CD4-positive, alpha-beta T cell treated with Interleukin-2 at 100 ng/mL for 4 hours (primary cell): ENCODE measurements at places on chromosomes 16 and 17.
A peak's percentile ranks its signal among the peaks of the same experiment; 100 is the strongest.

- no peak for DNase-seq
These were observed 5.1 kb upstream of the KRT16 start for GRCh38 chr17:41617698-41618097.

DNA sequence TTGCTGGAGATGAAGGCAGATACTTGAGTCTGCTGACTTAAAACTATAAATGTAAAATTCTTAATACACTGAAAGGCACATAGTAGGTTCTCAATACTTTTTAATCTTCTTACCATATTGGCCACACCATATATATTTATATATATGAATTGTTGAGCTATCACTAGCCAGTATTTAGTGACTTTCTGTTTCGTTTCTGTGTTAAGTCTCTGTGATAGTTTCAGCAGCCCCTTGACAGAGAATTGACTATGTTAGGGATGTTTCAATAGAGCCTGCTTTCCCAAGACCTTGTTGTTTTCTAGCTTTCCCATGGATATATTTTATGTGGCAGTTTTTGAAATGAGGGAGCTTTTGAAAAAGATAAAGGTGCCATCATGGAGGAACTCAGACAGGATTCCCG is 206.5 kb upstream of the GOT2 start:
- no peak for DNase-seq

GRCh38 chr17:63751806-63752205 is 10.2 kb upstream of the STRADA start:
- peak; percentile 41 for DNase-seq

- no peak for DNase-seq
These were observed 1.8 kb downstream of the CCDC43 start for GRCh38 chr17:44687756-44688155.

DNA sequence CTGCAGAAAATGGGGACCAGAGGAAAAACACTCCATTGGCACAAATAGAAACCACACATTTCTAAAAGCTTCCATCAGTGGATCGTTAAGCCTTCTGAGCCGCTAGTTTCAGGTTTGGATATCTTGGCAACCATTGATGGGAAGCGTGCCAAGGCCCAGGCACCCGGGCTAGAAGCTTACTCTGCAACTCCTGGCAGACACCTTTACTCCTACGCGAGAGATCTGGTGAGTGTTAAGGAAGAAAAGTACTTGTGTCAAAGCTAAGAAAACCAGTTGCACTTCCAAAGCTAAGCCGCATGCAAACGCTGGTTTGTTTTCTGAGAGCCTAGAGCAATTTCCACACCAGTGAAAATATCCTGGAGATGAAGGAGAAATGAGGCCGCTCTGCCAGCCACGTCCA is 472.4 kb downstream of the PMP22 start:
- DNase-seq = no peak

DNA sequence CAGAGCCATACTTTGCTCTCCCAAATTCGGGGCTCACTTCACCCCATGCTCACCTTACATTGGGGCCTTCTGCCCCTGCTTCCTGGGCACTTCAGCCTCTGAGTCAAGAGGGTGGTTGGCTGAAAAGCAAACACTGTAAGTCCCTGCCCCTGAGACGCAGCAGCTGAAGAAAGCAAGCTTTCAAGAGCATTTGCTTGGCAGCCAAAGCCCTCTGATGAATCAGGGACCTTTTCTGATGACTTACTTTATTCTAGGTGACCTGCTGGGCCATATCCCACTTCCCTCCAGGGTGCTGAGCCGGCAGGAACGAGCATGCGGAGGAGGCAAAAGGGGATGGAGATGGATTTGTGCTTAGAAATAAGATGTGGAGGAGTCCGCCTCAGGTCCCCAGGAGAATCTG is 147.0 kb upstream of the TNRC6C start:
- no peak for DNase-seq

GRCh38 chr16:82874271-82874670 is 247.5 kb downstream of the CDH13 start:
- no peak for DNase-seq

DNA sequence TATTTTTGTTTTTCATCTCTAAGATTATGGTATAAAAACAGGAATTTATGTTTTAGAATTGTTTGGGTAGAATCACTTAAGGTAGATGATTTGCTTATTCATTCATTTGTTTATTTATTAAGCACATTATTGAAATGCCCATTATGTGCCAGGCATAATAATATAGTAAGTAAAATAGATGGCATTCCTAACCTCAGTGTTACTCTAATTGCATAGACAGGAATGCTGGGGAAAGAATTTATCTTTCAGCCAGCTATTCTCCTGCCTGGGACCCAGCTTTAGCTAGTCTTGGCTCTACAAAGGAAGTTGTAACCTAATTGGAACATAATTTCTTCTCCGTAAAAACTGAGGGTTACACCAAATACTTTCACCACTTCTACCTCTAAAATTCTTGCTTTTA is 44.6 kb downstream of the NFAT5 start:
- no peak for DNase-seq

- no peak for DNase-seq
These were observed 38.9 kb downstream of the UBE2G1 start for GRCh38 chr17:4327606-4328005.

- no peak for DNase-seq
These were observed 405.5 kb downstream of the CPPED1 start for GRCh38 chr16:12398029-12398682.

DNA sequence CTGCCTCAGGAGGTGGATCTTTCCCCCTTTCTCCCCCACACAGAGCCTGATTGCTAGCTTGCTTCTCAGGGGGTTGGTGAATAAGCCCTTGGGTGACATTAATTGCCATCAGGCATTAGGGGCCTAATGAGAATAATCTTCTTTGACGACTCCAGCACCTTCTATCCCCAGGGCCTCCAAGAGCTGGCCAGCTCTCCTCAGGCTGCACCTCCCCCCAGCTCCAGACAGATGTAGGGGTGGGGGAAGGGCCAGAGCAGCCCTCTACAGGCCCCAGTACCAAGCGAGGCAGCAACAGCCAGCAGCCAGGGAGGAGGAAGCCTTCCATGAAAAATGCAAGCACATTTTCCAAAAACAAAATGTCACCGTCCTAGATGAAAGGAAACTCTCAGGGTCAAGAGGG is 1.4 kb upstream of the TMEM132E start:
- no peak for DNase-seq

DNA sequence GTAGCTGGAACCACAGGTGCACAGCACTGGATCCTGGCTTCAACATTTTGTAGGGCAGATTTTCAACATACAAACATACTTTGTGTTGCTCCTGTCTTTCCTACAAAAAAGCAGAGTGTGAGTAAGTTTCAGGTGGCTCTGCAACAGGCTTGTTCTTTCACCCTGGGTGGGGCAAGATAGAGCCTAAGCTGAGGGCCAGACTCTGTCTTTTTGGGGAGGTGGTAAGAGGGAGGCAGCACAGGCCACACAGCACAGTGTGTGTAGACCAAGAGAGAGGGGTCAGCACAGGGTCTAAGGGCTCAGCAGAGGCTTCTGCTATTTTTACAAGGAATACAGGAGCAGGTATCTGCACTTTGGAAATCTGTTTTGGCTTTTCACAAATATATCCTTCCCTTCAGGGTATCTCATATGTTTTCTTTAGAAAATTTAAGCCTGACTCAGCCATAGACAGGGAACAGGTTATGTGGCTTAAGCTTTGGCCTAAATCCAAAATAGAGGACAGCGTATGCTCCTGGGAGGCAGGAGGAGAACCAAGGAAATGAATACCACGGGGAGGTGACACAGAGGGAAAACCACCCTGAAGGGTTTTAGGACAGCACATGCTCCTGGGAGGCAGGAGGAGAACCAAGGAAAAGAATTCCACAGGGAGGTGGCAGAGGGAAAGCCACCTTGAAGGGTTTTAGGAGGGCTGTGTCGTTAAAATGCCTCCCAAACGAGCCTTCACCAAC is 21.6 kb downstream of the EMC8 start:
- no peak for DNase-seq

- no peak for DNase-seq
These were observed 11.1 kb upstream of the CD300LD start for GRCh38 chr17:74603037-74603635.

- DNase-seq = no peak
These were observed 6.0 kb downstream of the PDZD9 start for GRCh38 chr16:21994856-21995465.

- no peak for DNase-seq
These were observed 212.5 kb downstream of the KATNIP start for GRCh38 chr16:27762441-27762840.

DNA sequence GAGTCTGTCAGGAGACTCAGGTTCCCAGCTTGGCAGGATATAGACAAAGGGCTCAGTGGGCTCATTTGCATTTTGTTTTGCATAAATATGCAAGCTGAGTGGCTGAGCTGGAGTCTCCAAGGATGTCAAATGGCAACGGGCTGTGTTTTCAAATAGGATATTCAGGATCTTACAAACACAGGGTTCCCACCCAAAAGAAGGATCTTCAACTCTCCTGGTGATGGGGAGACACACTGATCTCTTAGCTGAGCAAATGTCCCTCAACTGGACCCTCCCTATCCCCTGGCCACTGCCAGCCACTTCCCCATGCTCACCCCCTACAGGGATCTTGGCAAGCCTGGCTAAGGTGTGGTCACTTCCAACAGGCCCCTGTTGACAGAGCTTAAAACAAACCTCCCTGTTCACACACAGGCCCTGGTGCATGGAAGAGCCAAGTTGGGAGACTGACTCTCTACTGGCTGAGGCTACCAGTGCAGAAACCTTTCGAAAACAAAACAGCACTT is 61.6 kb downstream of the SOX9 start:
- no peak for DNase-seq

DNA sequence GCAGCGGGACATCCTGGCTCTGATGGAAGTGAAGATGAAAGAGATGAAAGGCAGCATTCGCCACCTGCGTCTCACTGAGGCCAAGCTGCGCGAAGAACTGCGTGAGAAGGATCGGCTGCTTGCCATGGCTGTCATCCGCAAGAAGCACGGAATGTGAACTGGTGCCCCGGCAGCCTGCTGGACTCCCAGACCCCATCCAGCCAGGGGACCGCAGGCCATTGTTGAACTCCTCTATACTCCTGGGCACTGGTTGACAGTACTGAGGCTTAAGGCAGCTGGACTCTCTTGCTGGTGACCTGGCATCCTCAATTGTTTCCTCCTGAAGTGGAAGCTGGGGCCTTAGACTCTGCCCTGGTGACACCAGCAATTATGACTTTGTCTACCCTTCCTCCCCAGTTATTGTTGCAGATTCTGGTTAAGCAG is 1.2 kb downstream of the THAP11 start:
- no peak for DNase-seq

DNA sequence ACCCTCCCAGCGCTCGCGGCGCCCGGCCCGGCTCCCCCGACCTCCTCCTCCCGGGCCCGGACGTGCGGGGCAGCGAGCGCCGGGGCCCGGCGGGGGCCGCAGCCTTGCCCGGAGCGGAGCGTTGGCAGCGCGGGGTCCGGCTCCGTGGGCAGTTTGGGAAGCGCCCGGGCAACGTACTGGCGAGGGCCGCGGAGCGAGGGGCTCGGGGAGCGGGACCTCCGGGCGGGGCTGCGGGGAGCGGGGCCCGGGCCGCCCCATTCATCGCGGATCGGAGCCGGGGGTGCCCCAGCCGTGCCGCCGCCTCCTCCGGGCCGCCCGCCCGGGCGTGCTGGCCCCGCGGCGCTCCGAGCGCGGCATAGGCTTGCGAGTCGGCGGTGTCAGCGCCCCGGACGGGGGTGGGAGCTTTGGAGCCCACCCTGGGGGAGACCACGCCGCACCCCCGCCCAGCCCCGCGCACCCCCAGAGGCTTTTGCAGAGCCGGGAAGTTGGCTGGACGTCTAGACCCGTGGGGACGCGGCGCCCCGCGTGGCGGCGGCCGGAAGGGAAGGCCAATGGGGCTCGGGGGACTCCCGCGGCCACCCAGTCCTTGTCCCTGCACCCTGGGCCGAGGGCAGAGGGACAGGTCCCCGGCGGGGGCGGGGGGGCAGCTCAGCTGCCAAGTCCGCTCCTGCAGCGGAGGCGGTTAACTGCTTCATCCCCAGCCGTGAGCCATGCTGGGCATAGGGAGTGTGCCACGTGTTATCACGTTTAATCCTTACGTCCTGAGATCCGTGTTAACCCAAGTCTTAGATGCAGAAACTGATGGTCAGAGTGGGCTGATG is 852 bp downstream of the ZNF469 start:
- no peak for DNase-seq
